Stimulated activated CD4-positive, alpha-beta T cell treated with anti-CD3 and anti-CD28 coated beads, Interleukin-1b, Interleukin-23, amount 100 ng/mL, for 4 hours (primary cell): ENCODE measurements at places on chromosomes 11 and 22.

- no peak for DNase-seq
These were observed 11.0 kb upstream of the MTFP1 start for GRCh38 chr22:30414525-30415047.

- DNase-seq, result no peak
These were observed 134.9 kb downstream of the DBX1 start for GRCh38 chr11:20025332-20025840.

GRCh38 chr22:17098379-17098819 lies 13.6 kb downstream of the IL17RA start:
- DNase-seq, result no peak

DNA sequence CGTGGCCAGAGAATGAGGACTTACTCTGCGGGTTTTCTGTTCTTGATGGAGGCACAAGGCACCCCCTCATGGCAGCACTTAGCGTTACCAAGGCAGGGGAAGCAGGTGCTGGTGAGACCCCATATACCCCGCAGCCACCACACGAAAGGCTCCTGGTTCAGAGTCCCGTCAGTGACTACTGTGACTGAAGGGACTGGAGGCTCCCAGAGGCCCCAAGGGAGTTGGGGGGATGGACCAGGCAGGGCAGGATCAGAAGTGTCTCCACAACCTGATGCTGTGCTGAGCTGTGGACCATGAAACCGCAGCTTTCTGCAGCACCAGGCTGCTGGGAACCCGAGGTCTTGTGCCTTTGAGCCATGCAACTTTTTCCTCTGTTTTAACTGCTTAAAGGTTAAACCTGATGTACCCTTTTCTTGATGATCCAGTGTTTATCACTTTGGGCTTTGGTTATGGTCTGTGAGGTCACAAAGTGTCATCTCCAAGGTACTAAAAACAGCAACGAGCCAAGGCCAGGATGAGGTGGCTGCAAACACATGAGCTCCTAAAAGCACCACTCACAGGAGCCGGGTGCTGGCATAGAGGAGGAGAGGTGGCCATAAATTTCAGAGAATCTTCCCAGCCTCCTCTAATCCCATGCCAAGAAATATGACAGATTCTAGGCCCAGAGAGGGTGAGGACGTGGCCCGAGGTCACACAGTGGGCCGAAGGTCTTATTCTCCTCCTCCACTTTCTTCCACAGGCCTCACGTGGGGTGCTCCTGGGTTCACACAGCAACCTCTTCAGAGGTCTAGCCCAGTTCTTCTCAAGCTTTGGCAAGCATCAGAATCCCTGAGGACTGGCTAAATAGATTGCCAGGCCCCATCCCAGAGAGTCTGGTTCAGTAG lies 4.2 kb upstream of the LRRC32 start:
- DNase-seq, result no peak

DNA sequence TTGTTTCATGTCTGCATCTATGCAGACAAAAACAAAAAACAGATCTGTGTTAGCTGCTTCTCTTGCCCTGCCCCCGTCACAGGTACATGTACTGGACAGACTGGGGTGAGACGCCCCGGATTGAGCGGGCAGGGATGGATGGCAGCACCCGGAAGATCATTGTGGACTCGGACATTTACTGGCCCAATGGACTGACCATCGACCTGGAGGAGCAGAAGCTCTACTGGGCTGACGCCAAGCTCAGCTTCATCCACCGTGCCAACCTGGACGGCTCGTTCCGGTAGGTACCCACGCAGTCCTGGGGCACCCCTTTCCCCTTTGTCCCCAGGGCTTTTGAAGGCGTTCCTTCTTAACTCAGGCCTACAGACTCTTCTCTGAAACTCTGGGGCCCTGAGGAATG lies 45.2 kb downstream of the LRP5 start:
- no peak for DNase-seq

DNA sequence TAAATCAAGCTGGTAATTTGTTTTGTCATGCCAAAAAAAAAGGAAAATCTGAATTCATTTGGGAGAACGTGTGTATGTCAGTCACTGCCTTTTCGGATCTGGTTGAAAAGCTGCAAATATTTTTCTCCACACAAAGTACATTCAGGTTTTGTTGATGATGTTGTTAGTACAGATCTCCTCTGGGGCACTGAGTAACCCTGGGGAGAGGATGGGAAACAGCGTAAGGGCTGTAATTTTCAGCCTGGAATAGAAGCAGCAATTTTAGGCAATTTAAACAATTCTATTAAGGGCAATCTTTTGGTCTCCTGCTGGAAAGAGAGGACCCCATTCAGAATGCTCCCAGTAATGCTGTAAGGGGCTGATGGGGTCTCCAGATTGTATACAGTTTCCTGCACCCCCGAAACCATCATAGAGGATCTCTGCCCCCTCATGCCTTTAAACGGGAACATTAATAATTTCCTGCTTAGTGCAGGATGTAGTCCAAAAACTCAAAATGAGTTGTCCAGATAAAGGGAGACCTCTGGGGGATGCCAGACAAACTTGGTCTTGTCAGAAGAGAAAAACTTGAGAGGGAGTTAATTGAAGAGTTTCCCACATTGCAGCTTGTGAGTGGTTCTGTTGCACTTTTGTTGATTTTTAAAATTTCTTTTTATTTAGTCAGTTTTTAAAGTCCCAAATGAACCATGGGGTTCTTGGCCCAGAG lies 132.3 kb downstream of the COMMD9 start:
- no peak for DNase-seq

DNA sequence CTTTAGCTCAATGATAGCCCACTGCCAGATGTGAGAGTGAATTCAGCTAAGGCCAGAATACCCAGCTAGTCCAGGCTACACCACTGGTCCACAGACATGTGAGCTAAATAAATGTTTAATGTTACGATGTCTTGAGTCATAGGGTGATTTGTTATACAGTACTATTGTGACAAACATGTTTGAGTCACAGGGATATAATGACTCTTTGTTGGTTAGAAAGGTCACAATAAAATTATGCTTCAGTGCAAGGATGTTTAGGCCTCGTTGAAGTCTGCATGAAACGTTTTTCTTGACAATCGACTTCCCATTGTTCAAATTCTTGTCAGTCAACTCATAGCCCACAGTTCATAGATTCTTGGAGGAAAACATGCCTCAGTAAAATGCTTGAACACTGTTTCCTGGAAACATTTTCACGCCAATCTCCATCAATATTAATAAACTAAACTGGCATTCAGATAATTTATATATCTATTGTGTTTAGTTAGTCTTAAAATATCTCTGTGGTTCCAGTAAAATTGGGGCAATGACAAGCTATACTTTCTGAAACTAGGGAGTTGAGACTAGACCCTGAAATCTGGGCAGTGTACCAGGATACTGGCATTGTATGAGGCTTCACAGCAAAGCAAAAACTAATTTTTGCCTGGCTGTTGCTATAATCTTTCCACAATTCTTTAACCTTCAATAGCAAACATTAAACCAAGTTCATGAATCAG lies 650.8 kb upstream of the KIRREL3 start:
- DNase-seq, result no peak

GRCh38 chr11:17352950-17353820 lies 1.6 kb downstream of the NCR3LG1 start:
- DNase-seq, result peak; percentile 49

- no peak for DNase-seq
These were observed 221.4 kb downstream of the DBX1 start for GRCh38 chr11:19938866-19939265.

DNA sequence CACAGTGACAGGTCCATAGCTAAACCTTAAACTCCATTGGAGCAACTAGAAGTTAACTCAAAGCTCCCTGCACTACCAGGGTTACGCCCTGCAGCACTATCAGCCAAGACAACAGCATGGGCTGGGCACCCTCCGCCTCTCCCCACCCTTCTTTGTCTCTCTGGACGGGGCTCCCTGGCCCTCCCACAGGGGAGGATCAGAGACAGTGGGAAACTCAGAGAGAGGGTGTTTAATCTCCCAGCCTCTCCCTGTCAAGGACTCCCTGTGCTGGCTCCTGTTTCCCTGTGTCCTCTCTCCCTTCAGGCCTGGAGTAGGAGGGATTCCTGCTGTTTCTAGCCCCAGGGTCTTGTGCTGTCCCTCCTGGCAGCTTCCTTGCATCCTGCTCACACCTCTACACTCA lies 56.9 kb upstream of the CSNK2A3 start:
- no peak for DNase-seq

DNA sequence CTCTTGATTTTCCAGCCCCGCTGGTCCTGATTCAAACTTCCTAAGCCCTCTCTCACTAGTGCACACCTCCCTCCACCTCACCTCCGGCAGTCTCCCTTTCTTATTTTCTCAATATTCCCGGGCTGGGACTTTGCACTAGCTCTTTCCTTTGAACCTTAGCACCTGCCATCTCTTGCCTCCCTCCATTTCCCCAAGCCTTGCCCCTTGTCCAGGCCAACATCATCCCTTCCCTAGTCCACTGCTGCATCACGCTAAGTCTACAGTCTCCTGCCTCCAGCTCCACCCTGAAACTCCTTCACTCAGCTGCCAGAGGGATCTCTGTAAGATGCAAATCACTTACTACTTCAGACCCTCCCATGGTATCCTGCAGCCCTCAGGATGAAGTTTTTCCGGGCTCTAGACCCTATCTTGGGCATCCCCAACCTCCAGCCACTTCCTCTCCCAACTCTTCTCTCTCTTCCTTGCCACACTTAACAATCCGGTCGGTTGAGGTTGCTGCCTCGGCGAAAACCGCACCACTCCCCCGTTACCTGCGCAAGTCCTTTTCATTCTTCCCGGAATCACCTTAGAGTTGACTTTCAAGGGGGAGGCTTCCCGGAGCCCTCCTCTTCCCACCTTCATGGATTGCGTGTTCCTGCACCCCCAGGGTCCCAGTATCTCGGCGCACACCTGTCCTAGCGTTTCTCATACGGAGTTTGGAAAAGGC lies 42.7 kb downstream of the NECTIN1 start:
- no peak for DNase-seq
